Activated CD4-positive, alpha-beta T cell treated with anti-CD3 and anti-CD28 coated beads, Interleukin-10, Interleukin-2, amounts not matched to agents 100 ng/mL and 50 ng/mL, durations not matched to agents 16 hours and 8 hours (primary cell): ENCODE measurements at places on chromosomes 3 and 15.
A peak's percentile ranks its signal among the peaks of the same experiment; 100 is the strongest.

DNA sequence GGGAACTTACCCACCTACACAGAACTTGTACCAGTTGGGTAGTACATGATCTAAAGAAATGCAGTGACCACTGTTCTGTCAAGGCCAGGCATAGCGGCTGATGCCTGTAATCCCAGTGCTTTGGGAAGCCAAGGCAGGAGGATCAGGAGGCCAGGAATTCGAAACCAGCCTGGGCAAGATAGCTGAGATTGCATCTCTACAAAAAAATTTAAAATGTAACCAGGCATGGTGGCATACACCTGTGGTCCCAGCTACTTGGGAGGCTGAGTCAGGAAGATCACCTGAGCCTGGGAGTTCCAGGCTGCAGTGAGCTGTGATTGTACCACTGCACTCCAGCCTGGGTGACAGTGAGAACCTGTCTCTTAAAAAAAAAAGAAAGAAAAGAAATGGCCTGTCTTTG lies 321.0 kb downstream of the FEZF2 start:
- DNase-seq, result no peak

- DNase-seq, result no peak
Measured at GRCh38 chr3:36864180-36865053, 80.4 kb downstream of the TRANK1 start.

DNA sequence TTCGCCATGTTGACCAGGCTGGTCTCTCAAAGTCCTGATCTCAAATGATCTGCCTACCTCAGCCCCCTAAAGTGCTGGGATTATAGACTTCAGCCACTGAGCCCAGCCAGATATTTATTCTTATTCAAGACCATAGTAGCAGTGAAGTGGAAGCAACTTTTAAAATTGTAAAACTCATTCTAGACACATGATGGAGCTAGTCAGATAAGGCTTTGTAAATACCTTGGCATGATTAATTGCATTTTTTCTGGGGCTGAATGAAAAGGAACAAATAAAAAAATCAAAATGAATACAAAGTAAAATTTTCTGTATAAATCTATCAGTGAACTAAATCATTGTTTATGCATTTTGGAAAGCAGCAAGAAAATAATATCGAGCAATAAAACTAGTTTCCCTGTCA lies 4.1 kb upstream of the MYO1E start:
- DNase-seq, result no peak

DNA sequence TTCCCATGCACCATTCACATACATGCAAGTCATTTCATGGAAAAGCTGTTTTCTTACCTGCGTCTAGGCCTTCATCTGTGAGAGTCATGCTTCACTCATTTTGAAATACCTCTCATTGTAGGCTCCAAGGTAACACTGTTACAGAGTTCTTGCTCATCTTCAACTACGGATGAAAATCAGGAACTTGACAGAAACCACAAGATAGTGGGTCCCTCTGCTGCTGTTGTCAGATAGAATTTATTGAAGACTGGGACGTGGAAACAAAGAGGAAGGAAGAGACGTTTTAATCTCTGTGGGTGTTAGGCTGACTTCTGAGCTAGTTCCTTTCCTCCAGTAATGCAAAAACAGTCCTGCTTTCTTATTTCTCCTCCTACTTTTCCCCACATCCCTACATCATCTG lies at the start of gene P2RY14:
Gene P2RY14 (minus strand): TSS at position 313 of the 400 bp plus-strand sequence. CDS start 64,226 bp downstream, outside the sequence.
- DNase-seq, result peak; percentile 58

- peak; percentile 83 for DNase-seq
Measured at GRCh38 chr3:15291589-15292541, 40.5 kb downstream of the SH3BP5 start.

DNA sequence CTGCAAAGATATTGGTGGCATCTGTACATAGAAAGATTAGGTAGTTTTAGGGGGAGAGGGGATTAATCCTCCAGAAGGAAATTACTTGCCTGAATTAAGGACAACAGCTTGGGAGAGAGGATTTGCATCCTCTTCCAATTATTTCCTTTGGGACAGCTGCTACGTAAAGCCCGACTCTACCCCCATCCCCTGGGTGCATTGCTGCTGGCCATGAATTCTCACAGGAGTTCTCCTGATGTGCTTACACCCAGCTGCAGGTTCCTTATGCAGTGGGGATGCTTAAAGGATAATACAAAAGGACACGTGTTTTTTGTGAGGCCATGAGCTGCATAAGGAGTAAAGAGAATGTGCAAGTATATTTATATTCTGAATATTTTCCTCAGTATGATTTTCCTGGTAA lies 132.3 kb downstream of the VPS8 start:
- no peak for DNase-seq
